ENCODE measurements at places on chromosomes 3 and 15.

DNA sequence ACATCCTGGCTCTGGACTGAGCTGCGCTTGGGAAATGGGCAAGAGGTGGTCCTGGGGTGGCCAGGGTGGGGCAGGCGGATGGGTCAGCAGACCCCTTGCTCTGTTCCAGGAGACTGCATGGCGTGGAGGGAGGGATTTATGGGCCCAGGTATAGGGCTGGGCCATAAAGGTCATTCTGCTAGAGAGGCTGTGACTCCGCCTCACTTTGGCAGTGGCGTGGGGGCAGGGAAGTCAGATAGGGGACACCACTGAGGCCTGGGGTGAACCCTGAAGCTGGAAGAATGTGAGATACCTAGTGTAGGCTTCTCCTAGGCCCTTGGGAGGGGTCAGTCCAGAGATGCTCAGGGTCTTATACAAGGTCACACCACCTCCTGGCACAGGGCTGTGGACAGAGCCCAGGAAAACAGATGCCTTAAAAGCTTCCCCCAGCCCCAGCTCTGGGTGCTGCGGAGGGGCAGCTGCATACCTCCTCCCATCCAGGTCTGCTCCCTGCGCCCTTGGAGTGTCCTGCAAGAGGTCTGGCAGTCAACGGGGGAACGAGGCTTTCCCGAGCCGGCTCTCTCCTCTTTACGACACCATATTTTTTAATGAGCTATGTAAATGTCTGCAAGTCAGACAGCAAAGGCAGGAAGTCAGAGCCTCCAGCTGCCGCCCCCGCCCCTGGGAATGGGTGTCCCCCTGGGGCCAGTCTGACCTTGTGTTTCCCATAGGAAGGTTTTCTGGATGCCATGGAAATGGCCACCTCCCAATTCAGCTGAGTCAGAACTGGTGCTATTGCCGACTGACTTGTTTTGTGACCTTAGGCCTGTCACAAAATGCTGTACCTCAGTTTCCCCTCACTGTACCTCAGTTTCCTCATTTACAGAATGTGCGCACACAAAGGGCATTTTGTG is 26.3 kb downstream of the LINGO1 start:
- no peak for DNase-seq

DNA sequence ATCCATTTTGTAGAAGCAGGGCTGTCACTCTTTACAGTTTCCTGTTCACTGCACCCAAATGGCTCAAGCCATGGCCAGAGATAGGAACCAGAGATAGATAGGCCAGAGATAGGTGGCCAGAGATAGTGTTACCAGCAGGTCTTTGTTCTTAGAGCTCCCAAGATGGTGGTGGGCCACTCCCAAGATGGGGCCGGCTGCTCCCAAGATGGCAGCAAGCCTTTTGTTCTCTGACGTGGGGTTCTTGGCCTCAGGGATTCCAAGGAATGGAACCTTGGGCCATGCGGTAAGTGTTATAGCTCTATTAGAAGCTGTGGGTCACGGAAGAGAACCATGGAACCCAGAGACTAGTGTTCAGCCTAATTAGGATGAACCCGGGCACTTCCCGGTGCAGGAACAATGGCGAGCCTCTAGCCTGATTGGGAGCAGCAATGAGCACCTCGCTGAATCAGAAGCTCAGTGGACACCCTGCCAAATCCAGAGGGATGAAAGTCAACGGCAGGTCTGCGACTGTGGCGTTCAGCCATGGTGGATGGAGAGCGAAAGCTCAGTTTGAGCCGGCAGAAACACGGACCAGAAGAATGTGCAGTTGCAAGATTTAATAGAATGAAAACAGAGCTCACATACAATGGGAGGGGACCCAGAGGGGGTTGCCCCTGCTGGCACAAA is 45.0 kb upstream of the CD96 start:
- DNase-seq: no peak

- no peak for DNase-seq
Observed at GRCh38 chr3:10361375-10361774, 40.5 kb upstream of the SEC13 start.

- no peak for DNase-seq
Observed at GRCh38 chr15:59340325-59340724, 32.3 kb downstream of the MYO1E start.

DNA sequence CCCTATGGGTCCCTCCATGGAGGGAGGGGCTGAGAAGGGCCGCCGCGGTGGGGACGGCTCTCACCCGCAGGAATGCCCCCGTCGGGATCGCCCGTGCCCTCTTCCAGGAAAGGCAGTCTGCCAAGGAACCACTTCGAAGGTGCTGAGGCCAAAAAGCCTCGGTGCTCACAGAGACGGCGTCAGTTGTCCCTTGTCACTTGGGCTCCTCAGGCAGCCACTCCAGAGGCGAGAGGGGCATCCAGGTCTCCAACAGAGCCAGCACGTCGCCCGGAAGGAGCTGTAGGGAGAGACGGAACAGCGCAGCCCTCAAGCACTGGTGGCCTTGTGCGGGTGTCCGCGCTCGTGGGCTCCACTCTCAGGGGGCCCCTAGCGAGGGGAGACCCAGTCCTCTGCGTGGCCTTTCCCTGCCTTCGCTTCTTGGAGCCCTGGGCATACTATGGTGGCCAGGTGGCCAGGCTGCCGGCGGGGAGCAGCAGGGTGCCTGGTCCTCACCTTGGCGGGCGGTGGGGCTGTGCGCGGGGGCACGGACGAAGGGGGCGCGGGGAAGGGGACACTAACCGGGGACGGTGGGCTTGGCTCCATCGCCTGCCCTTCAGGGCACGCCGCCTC is 994 bp downstream of the MESP1 start:
- DNase-seq: no peak

DNA sequence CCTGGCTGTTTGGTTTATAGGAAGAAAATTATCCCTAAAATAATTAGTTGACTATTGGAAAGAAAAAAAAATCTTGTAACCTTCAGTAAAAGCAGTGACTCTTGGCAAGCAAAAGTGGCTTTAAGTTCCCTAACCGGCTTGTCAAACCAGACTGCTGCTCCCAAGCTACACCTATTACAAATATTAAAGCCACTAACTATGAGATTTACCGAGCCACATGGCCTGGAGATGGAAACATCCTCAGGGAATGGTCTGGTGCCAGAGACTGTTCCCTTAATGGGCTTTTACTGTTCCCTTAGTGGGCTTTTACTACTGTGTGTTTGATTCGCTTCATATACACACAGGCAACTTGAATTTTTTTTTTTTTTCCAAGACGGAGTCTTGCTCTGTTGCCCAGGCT is 35.9 kb upstream of the ZNF774 start:
- no peak for DNase-seq

GRCh38 chr3:31240874-31241273 is 291.9 kb upstream of the STT3B start:
- no peak for DNase-seq

All from SK-N-DZ (cell line).